ENCODE measurements at places on chromosomes 4 and X.

GRCh38 chr4:4456351-4456750 lies 69.4 kb downstream of the NSG1 start:
- no peak for DNase-seq

DNA sequence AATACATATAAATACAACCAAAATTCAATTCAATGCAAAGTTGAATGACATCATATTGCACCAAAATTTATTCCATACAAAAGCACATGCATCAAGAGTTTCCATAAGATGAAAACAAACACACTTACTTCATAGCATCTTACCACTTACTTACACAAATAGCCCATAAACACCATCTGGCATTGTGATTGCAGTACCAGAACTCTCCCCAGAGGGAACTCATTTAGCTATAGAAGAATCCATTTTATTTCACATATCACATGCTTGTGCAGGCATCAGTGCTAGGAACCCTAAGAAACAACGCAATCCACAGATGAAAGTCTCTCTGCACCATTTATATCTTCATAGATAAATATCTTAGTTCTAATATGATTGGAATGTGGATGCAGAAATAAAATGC lies 77.9 kb downstream of the SLC7A11 start:
- DNase-seq = no peak

- no peak for DNase-seq
Measured at GRCh38 chr4:38082021-38082420, 121.8 kb downstream of the PTTG2 start.

GRCh38 chrX:103099691-103100090 lies 6.7 kb upstream of the NXF3 start:
- DNase-seq = no peak

DNA sequence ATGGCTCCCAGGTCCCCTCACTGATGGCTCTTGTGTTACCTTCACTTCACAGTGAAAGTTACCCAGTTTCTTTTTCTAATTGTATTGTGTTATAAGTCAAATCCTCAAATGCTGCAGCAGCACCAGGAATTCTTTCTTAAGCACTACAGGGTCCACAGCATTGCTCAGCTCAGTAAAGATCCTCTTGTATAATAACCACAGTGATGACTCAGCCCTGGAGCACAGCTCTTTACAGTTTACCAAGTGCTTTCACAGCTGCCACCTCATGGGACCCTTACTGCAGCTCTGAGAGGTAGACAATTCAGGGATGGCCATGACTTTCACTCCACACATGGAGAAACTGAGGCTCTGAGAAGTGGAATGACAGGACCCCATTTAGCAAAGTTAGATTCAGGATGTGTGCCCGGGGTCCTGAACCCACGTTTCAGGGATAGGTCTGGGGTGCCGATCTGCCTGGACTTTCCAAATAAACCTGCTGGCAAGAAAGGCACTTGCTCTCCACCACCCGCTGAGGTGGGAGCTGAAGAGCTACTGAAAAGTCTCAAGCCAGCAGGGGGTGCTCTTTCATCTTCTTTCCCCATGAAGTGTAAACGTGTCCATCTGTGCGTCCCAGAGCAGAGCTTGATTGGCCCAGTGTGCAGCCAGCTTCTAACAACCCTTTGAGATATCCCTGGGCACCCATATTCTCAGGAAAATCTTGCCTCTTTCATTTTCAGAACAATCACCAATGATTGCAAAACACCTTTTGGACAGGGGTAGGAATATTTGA lies 35.7 kb upstream of the GABRQ start:
- no peak for DNase-seq

- DNase-seq = no peak
Measured at GRCh38 chr4:59091146-59092142, 1981.3 kb upstream of the IGFBP7 start.

DNA sequence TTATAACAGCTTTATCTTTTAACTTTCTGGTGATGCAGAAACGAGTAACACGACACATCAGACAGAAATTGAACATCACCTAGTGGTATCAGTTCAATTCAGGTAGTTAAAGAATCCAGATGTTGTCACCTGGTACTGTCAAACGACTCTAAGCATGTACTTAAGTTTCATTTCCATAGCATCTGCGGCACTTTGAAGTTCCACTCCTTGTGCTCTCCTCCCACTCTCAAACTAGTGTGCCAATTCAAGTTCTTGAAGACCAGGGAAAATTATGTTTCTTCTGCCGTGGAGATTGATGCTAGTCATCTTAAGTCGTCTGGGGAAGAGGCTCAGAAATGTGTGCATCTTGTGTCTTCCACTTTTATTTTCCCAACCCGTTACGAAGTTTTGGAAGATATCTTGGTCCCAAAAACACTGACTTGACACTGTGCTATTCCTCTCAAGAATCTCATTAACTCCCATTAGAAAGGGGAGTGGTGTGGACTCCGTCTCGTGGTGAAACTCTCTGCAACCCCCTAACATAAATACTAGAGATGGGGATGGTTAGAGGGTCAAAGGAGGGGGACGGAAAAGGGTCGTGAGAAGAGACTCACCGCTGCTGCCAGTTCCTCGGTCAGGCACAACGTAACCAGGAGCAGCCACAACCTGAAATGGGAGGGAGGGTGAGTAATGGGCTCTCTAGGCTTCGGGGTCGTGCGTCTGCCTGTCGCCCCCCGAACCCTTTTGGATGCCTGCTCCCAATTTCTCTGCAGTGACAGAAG lies 693 bp downstream of the COL4A6 start:
- no peak for DNase-seq

GRCh38 chr4:777520-778262 lies 48.2 kb downstream of the CPLX1 start:
- no peak for DNase-seq

DNA sequence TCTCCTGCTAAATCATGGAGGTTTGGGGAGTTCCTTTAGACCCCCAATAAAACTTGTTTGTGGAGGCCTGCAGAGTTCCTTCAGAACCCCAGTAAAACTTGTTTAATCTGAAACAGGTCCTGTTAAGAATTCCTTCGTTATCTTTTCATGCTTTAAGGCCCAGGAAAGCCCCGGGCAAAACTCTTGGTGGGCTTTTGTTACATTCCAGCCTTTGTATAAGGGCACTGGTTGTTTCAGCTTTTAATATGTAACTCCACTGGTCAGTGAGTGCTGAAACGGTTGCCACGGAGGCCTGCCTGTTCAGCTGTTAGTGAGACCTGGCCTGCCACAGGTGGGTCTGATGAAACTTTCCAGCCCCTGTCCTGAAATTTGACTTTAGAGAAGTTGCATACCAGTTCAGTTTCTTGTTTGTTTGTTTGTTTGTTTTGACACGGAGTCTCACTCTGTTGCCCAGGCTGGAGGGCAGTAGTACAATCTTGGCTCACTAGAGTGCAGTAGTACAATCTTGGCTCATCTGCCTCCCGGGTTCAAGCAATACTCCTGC lies 12.4 kb upstream of the DHRSX start:
- DNase-seq = no peak

DNA sequence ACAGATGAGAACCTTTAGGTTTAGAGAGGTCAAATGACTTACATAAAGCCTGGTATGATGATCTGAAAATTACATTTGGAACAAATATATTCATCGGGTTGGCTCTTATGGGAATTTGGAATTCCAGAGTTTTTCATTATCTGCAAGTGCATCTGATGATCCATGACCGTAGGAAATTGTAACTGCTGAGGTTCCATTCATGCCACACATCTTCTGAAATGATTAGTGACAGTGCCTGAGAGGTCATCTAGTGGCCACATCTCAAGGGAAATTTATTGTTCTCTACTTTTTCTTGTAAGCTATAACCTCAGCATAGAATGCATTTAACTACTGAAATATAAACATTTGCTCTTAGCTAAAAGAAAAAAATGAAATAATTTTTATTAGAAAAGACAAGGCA lies 105.8 kb upstream of the NWD2 start:
- no peak for DNase-seq

DNA sequence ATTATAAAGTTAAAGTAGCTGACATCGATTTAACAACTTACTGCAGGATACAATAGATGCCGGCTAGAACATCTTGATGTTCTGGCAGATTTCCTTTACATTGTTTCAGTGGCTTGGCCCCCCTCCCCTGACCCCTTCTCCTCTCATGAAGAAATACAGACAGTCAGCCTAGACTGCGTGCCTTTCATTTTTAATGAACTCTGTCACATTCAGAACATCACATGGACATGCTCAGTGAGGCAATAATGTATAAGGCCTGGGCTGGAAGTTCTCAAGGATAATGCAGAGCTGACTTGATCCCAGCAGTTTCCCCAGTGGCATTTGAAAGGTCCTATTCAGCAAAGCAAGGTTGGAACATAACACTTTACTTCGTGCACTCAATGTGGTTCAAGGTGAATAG lies 239.2 kb downstream of the ANK2 start:
- DNase-seq = no peak

DNA sequence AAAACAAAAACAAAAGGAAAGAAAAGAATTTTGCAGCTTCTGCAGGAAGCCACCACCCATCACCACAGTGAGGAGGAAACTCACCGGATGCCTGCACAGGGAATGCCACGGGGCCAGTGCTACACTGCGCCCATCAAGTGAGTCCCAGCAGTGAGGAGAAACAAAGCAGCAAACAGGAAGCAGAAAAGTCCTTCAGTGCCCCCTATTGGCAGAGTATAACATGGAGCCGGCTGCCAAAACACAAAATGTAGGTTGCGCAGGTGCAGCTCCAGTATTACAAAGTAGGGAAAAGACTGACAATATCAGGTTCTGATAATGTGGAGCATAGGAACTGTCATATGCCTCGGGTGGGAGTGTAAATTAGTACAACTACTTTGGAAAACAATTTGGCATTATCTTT lies 23.3 kb upstream of the SCML2 start:
- DNase-seq = no peak

GRCh38 chr4:105192474-105192873 lies 45.8 kb downstream of the TET2 start:
- no peak for DNase-seq

GRCh38 chr4:88745581-88746163 lies 48.0 kb upstream of the NAP1L5 start:
- no peak for DNase-seq

- no peak for DNase-seq
Measured at GRCh38 chr4:88993246-88993645, 63.7 kb downstream of the FAM13A start.

DNA sequence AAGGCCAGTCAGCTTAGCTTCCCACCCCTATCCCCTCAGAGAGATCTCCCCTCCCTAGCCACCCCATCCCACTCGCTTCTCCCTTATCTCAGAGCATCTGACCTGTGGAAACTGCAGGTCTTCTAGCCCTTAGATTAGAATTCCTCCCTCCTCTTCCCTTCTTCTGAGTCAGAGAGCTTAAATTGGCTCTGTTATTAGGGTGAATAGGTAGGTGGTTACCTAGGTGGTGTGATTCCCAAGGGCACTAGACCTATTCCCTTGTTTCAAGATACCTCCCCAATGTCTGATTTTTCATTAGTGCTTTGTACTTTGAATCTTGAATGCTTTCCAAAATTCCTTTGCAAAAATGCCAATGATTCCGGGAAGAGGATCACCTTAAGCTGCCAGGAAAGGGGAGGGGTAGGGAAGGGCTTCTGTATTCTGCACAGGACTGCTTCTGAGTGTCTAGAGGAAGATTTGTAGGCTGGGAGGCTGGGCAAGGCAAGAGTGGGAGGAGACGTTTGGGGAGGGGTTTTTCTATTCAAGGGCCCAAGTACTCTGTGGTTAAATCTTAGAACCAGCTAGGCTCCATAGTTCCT lies 24.5 kb upstream of the MSN start:
- no peak for DNase-seq

DNA sequence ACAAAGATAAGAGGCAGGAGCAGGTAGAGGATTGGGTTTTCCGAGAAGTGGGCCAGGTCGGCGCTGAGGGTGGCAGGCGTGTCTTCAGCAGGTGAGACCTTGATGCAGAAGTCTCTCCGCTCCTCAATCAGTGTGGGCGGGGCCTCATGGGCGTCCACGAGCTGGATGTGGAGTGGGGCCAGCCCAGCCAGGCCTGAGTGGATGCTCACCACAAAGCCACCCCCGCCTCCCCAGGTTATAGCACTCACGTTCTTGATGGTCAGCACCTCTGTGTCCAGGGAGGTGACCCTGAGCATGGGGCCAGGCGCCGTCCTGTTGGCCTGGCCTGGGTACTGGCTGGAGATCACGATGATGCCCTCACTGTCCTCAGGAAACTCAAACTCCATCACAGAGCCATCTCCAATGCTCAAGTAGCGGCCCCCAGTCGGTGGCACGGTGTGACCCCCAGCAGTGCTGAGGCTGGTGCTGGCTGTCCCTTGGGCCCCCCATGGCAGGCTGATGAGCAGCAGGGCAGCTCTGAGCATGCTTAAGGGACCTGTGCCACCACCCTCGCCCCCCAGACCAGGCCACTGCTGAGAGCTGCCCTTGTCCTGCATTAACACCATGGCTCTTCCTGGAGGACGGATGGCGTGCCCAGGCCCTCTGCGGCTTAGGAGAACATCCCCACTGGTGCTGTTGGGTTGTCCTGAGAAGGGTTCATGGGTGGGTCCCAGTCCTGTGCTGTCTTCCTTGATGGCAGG lies 1.9 kb downstream of the SLC10A3 start:
- DNase-seq = no peak

GRCh38 chr4:107631560-107631959 lies 88.5 kb downstream of the PAPSS1 start:
- no peak for DNase-seq

DNA sequence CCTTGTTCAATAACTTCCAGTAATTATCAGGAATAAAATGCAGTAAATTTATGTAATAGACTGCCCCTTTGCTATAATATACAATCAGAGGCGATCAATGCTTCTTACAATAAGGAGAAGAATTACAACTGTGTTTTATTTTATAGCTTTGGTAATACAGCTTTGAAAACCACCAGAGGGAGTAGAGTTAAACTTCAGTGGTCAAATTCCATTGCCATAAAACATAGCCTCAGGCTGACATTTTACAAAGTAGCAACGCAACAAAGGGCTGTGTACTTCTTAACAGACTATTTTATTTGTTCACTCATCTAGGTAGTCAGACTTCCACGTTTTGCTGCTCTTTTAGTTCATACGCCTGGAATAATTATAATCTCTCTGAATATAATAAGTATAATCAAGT lies 58.5 kb downstream of the TEX13C start:
- no peak for DNase-seq

GRCh38 chrX:11629593-11630211 lies 36.0 kb downstream of the ARHGAP6 start:
- DNase-seq = no peak

- DNase-seq = no peak
Measured at GRCh38 chrX:98067611-98068010, 1183.9 kb downstream of the RPA4 start.

DNA sequence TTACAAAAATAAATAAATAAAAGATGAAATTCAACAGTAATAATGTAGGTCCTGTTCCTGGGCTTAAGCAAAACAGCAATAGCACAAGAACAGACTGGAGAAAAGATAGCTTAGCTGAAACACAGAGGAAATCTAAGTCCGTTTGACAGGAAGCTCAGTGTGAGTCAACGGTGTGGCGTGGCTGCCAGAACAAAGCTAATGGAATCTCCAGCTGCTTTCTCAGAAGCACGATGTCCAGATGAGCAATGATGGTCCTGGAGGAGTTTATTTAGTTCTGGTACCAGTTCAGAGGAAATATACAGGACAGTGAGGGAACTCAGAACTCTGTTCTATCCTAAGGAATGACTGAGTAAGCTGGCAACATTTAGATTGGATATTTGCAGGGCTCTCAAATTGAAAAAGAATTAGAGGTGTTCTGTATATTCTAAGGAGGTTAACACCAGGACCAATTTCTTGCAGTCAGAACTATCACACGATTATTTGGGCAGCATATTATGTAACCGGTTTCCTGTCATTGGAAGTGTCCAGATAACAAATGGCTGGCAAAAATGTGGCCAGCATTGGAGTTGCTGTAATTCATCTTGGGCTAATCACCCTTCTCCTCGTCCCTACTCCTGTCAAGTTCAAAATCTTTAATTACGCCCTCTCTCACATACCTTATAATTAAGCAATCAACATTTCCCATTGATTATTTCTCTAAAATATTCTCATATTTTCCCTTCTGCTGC lies 12.7 kb downstream of the GAB3 start:
- no peak for DNase-seq

Measured in cortex of kidney (tissue), 1 donor.